ENCODE measurements at places on chromosomes 1 and 21.

- DNase-seq = no peak
Measured at GRCh38 chr1:153000294-153000693, 1.3 kb upstream of the SPRR3 start.

DNA sequence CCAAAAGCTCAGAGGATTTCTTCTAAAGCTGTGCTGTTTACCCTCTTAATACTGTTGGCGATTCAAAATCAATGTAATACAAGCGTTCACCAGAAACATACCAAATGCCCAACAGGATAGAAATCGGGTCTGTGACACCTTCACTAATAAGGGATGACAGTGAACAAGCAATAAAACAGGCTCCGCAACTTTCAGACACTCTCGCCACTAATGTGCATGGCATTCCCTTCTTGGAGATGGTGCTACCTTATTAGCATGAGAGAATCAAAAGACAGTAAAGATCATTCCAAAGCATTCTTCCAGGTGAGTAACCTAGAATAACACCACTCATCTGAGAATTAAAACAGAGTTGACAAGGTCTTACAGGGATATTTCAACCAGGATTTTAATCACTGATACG is 367.1 kb downstream of the TTLL7 start:
- no peak for DNase-seq

DNA sequence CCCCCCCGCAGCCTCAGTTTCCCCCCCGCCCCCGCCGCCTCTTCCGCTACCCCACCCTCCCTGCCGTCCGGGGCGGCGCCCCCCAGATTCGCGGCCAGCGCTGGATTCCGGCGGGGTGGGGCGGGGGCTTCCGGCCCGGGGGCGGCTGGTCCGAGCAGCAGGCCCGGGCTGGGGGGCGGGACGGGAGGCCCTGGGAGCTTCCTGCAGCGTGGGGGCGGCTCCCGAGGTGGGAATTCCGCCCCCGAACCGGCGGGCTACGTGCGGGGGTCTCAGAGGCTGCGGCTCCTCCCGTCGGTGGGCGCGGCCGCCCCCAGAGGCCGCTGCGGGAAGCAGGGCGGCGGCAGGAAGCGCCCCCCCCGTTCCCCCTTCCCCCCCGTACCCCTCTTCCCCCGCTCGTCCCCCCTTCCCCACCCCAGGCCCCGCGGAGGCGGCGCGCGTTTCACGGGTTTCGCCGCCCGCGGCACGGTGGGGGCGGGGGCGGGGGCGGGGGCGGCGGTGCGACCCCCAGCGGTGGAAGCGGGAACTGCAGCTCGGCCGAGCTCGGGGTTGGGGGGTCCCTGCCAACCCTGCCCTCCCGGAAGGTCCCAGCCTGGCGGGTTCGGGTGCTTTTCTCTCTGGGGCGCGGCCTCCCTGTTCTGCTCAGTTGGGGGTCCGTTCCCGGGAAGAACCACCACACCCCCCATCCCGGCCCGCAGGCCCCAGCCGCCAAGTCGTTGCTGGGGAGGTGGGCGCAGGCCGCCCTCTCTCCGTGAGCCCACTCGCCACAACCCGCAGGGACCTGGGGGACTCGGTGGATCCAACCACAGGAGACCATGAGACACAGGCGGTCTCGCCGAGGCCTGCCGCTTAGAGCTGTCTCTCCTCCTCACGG is 76.3 kb downstream of the MORN1 start:
- no peak for DNase-seq

GRCh38 chr1:192657760-192658159 is 21.8 kb downstream of the RGS13 start:
- DNase-seq = no peak
